T follicular helper cell (primary cell): ENCODE measurements at places on chromosomes 16 and 17.

GRCh38 chr16:64627288-64627687 lies 494.6 kb downstream of the CDH11 start:
- DNase-seq = no peak

GRCh38 chr16:74641969-74642368 lies 24.7 kb downstream of the RFWD3 start:
- DNase-seq = no peak

- DNase-seq = no peak
Observed at GRCh38 chr16:67528870-67529581, 397 bp downstream of the RIPOR1 start.

GRCh38 chr17:17493986-17494466 lies 2.2 kb downstream of the RASD1 start:
- no peak for DNase-seq

DNA sequence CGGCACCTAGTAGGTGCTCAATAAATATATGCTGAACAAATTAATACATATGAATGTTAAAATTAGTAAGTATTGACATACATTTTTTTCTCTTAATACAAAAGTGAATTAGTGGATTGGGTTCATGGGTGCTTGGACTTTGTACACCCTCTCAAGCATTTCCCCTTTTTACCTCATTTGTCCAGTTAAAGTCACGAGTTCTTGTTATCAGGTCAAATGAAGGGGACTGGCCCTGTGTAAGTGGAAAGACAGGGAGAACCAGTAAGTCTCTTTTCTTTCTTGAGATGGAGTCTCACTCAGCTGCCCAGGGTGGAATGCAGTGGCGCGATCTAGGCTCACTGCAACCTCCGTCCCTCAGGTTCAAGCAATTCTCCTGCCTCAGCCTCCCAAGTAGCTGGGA lies 13.7 kb upstream of the RANGRF start:
- no peak for DNase-seq

DNA sequence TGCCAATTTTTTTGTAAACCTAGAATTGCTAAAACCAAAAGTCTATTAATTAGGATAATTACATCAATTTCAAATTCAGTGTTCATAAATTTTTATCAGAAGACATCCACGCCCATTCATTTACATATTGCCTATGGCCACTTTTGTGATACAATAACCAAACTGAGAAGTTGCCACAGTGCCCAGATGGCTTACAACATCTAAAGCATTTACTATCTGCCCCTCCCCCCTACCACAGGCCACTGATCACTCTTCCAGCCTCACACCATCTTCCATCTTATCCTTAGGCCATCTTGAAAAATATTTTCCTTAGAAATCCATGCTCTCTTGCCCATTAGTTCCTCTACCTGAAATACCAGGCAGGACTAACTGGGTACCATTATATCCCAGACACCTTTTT lies 6.3 kb upstream of the PRKAR1A start:
- no peak for DNase-seq

- DNase-seq = no peak
Observed at GRCh38 chr17:5032865-5033264, 2.4 kb downstream of the SLC52A1 start.

- DNase-seq = peak; percentile 59
Observed at GRCh38 chr17:73211745-73212144, 18.9 kb downstream of the COG1 start.

GRCh38 chr17:16994631-16995030 lies 22.7 kb upstream of the TNFRSF13B start:
- DNase-seq = no peak

- no peak for DNase-seq
Observed at GRCh38 chr17:15886804-15887203, 58.1 kb upstream of the ADORA2B start.

- no peak for DNase-seq
Observed at GRCh38 chr17:5396612-5397011, 22.9 kb downstream of the NUP88 start.

DNA sequence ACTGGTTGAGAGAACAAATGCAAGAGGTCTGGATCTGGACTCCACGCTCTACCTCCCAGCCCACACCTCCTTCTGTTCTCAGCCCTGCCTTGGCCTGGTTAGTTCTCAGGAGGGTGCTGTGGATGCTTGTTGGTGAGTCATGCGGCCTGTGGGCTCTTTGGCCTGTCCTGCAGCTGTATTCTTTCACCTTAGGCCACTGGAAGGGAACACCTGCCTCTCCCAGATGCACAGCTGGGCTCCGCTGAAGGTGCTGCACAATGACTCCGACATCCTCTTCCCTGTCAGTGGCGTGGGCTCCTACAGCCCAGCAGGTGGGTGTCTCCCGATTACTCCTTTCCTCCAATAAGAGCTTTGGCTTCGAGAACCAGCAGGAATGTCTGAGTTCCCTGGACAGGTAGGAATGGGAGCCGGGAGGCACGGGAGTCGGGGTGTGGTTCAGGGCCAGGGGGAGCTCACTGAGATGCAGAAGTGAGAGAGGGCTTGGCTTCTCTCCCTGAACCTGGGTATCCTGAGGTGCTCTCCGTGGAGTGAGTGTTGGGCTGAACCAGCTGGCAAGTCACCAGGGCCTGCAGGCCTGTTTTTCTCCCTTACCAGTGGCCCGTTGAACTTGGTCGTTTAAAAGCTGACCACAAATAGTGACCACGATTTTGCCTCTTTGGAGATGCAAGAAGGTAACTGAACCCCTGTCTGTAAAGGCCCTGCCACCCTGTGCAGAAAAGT lies 85.0 kb downstream of the SNX29 start:
- DNase-seq = no peak

- no peak for DNase-seq
Observed at GRCh38 chr16:20925751-20926150, 25.2 kb downstream of the LYRM1 start.

- DNase-seq = no peak
Observed at GRCh38 chr17:81457917-81458555, 54.6 kb downstream of the ACTG1 start.

GRCh38 chr16:51731160-51731559 lies 580.1 kb upstream of the SALL1 start:
- DNase-seq = no peak

DNA sequence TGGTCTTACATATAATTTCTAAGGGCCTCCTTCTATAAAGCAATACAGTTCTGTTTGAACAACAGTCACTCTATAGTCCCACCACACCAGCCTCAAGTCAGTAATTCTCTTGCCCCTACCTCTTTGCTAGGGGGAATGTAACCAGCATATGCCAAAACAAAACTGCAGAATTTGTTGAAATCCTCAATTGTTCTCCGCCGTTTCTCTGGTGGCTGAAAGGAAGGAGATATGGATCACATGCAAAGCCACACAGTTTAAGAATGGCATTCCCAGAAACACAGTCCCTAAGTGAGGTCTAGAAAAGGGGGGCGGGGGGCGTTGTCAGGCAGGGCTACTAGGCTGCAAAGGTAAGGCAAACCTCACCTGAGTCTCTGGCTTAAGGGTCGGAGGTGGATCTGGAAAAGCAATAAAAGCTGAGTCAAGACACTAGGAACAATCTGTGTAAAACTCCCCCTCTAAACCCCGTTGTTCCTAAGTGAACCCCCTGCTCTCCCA lies 1.9 kb downstream of the PHF23 start:
- no peak for DNase-seq

- no peak for DNase-seq
Observed at GRCh38 chr17:2394775-2395201, 6.1 kb downstream of the MNT start.

DNA sequence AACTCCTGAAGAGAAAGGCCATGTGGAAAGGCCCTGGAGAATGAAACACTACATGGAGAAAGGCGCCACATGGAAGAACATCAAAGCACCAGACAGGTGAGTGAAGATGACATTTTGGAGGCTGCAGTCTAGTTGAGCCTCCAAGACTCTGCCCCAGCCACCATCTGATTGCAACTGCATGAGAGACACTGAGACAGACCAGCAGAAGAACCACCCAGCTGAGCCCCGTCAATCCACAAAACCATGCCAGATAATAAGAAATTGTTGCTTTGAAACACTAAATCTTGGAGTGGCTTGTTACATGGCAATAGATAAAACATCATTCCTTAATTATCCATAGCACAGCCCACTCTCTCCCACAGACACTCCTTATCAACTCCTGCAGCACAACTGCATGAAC lies 4.8 kb downstream of the GAS7 start:
- no peak for DNase-seq

DNA sequence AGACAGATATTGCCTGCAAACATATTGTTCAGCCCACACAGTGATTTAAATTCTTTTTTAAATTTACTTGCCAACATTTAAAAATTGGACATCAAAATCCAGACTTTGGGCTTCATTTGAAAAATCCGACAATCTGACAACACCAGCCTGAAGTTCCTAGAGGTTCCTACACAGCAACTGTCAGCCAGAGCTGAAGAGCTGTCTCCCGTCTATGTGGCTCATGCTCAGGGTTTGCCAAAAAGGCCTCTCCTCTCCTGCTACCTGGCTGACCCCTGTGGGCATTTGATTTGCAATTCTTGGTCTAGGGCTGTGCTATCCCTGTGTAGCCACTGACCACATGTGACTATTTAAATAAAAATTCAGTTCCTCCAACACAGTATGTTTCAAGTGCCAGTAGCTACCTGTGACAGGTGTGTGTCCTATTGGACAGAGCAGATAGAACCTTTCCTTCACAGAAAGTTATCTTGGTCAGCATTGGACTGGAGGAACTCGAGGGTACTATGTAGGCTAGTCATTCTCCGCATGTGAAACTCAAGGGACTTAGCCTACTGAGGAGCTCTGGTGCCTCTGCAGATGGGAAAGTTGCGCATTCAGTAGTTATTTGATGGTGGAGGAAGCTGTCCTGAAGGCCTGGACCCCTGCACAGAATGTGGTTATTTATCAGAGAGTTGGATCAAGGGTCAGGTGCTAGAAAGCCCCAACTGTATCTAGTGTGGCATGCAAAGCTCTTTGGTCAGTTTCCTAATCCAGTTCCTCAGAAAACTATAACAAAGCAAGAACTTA lies 2.7 kb downstream of the LYRM1 start:
- no peak for DNase-seq

GRCh38 chr17:76251478-76252039 lies 11.3 kb upstream of the RNF157 start:
- no peak for DNase-seq

DNA sequence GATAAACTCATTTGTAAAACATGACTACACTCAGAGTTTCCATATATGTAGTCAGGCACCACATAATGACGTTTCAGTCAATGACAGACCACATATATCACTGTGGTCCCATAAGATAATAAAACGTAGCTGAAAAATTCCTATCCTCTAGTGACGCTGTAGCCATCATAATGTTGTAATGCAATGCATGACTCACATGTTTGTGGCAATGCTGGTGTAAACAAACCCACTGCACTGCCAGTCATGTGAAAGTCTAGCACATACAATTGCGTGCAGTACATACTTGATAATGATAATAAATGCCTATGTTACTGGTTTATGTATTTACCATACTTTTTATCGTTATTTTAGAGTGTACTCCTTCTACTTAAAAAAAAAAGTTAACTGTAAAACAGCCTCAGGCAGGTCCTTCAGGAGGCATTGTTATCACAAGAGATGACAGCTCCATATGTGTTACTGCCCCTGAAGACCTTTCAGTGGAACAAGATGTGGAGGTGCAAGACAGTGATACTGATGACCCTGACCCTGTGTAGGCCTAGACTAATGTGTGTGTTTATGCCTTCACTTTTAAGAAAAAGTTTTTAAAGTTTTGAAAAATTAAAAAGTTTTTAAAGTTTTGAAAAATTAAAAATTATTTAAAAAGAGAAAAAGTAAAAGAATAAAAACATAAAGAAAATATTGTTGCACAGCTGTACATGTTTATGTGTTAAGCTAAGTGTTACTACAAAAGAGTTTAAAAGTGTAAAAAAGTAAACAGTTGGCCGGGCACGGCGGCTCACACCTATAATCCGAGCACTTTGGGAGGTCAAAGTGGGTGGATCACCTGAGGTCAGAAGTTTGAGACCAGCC lies 9.0 kb downstream of the STAT5B start:
- peak; percentile 65 for DNase-seq

GRCh38 chr16:82864332-82865040 lies 237.7 kb downstream of the CDH13 start:
- no peak for DNase-seq
